ENCODE measurements at places on chromosomes 12 and 14. TPM values are rescaled to one million over a fixed set of nuclear protein-coding genes. Genes with fewer than 3 reads are reported as not detected.

- no peak for DNase-seq
These were observed 651 bp downstream of the PFKM start for GRCh38 chr12:48119834-48120195.

DNA sequence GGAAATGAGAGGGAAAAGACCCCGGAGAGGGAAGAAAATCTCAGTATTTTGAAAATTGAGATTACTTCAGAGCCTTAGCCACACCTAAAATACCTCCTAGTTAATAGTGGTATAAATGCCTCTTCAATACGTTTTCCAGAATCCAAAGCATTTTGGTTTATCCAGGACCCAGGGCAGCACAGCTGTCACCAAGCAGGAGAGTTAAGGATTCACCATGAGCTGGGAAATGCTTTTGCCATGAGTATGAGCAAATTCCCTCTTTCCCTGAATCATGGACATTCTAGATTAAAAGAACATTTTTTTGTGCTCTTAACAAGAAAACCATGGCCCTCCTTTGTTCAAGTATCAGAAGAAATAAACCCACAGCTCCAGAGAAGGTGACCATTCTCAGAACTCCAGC lies 21.8 kb upstream of the RTRAF start:
- no peak for DNase-seq

- DNase-seq, result no peak
These were observed 110.1 kb downstream of the EML5 start for GRCh38 chr14:88682495-88683114.

DIP2B gene
- polyA plus RNA-seq, result 7.4 TPM

- DNase-seq, result no peak
These were observed 90.3 kb downstream of the RFX4 start for GRCh38 chr12:106673141-106673540.

DNA sequence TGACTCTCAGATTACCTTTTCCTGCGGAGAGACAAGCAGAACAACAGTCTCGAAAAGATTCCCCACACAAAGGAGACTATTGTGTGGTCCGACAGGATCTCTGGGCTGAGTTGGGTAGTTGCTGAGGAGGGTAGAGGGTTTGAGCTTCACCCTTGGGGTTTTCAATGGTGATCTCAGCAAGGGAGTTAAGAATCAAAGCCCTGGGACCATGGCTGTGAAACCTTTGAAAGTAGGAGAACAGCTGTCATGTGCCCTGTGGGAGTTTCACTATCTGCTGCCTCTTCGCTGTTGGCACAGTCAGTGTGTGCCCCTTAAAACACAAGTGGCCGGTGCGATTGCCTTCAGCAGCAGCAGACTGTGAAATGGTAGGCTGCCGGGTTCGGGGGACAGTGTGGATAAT lies 14.2 kb upstream of the PLEK2 start:
- no peak for DNase-seq

OR4K2 gene
- polyA plus RNA-seq, result not detected

- DNase-seq, result no peak
These were observed 234.8 kb downstream of the CACNA1C start for GRCh38 chr12:2287589-2287988.

DNA sequence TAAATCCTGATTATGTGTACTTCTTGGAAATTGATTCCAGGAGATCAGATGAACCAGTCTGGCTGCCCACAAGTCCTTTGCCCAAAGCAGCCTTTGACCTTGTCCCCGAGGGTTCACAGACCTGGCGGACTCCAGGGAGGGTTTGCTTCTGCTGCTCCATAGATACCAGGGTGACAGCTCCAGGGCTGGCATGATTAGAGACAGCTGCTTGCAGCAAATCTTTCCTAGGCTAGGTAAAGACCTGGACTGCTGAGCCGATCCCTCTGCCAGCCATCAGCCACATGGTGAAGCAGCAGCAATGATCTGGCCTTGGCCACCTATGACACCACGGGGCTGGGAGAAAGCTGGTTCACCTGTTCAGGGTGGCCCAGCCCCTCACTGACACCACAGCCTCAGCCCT lies 10.1 kb upstream of the TBX5 start:
- no peak for DNase-seq

DNA sequence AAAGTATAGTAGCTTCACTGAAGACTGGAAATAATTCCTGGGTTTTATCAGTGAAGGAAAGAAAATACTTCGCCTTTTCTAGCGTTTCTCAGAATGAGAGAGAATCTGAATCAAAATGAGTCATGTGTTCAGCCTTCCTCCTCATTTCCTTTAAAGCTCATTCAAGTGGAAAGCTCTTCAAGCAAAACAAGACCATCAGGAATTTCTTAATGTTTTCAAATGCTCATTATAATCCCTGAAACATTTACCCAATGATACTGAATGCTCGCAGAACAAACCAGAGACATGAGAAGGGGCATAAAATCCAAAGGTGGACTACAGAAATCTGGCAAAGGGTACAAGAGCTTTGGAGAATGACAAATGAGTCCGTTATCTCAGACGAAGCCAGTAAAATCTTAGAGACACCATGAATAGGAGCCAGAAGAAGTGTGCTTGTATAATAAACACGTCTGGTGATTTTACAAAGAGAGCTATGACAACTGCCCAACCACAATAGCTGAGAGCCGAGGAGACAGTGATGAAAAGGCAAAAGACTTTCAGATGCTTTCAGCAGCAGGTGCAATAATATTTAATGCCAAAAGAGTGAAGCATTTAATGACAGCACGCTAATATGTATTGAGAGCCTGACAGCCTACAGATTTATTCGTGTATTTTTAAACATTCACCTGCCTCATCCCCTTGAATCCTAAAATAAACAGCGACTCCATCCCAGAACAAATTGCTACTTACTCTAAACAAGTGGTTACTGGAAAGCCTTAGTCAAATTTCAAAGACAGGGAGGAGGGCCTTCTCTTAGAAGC lies 19.0 kb downstream of the SPRING1 start:
- no peak for DNase-seq

GRCh38 chr14:102785595-102785963 lies 8.3 kb downstream of the TRAF3 start:
- DNase-seq, result no peak

TAS2R8 gene
- polyA plus RNA-seq, result not detected

DNA sequence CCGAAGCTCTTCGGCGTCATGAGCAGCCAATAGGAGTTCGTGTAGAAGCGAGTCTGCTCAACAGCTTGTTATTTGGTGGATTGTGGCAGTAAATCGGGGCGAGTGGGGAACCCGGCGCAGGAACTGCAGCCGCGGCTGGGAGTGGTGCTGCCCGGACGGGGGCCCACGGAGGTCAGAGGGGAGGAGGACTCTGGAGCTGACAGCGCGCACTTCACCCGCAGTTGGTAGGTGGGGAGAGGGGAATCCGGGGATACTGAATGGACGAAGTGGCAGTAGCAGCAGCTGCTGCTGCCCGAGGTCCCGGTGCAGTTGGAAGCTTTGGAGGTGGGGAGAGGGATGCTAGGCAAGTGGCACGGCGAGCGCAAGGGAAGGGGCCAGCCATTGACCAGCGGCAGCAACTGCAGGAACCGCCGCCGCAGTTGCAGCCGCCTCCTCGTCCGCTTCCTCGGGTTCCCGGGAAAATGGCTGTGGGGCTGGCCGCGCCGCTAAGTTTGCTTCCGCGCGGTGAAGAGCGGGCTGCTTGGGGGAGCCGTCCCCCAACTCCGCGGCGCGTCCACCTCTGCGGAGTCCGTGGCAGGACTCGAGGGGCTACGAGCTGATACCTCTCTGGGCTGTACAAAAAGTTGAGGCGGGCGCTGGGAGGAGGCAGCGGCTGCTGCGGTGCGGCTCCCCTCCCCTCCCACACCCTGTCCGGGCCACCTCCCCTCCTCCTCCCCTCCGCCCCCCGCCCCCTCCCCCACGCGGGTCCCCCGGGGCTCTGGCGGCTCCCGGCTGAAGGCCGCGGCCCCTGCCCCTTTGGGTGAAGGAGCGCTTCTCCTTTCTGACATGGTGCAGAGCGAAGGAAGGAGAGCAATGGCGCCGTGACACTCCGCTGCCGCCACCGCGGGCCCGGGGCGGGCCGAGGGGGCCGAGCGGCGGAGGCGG lies at the start of gene ARID4A:
Gene ARID4A (plus strand): TSS at position 79 of the 924 bp plus-strand sequence. CDS start 1,300 bp downstream, outside the sequence.
- peak; percentile 35 for DNase-seq

DNA sequence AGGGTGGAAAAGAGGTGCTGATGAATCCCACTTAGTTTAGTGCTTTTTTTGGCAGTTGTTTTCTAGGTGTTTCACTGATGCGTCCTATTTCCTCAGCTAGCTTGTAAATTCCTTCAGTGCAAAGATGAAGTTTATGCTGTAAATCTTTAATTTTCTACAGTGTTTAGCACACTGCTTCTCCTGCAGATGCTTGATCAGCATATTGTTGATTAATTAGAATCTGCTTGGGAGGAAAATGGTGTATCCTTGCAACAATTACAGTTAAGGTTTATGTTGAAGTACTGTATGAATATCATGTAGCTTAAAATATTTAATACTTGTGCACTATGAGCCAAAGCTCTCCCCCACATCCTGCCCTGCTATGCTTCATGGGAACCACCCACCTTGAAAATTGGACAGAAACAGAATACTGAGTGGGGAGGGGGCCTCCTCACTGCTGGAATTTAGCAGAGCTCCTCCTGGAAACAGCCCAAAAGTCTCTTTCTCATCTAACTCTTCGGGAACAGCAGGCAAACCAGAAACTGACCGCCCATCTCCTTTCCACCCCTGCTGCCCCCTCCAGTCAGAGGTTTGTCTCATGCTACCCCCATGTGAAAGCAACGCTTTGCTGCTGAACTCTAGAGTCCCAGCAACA lies 20.3 kb upstream of the DHRS4 start:
- DNase-seq, result no peak

GRCh38 chr12:6700646-6701051 lies at the start of gene PIANP:
TSS of gene PIANP (minus strand) at chr12:6700815. CDS start at chr12:6698061, 2,754 bp downstream.
- no peak for DNase-seq

SPX gene
- 1.8 TPM for polyA plus RNA-seq

HOXC12 gene
- polyA plus RNA-seq, result not detected

GRCh38 chr12:42705863-42706262 lies 116.3 kb upstream of the PRICKLE1 start:
- DNase-seq, result peak; percentile 69

GRCh38 chr12:78885466-78885865 lies 20.9 kb downstream of the SYT1 start:
- no peak for DNase-seq

CELA1 gene
- polyA plus RNA-seq, result not detected

CARMIL3 gene
- 0.15 TPM for polyA plus RNA-seq

AKAP5 gene
- polyA plus RNA-seq, result 0.08 TPM

DNA sequence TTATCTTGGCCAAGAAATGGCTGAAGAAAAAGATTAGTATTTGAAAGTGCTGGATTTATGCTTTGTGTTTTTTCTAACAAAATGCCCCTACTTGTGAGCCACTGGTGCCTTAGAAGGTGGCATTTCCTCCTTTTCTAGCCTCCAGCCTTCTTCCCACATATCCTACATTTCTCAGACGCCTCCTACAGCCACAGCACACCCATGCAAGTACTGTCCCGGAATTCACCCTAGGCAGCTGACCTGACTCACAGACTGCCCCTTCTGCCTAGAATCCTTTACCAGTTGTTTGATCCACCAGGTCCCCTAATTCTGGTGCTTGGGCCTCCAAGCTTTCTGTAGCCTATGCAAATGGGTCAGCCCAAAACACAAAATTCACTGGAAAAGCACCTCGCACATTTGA lies 166.0 kb downstream of the FOXN3 start:
- DNase-seq, result no peak

POLE2 gene
- polyA plus RNA-seq, result 0.88 TPM

ADCY4 gene
- 21.9 TPM for polyA plus RNA-seq

GRCh38 chr12:5872745-5873144 lies 72.3 kb downstream of the ANO2 start:
- no peak for DNase-seq

GRCh38 chr12:58701536-58701935 lies 218.8 kb downstream of the LRIG3 start:
- DNase-seq, result no peak

- DNase-seq, result peak; percentile 35
These were observed 68.7 kb downstream of the RGS6 start for GRCh38 chr14:72000907-72001306.

DNA sequence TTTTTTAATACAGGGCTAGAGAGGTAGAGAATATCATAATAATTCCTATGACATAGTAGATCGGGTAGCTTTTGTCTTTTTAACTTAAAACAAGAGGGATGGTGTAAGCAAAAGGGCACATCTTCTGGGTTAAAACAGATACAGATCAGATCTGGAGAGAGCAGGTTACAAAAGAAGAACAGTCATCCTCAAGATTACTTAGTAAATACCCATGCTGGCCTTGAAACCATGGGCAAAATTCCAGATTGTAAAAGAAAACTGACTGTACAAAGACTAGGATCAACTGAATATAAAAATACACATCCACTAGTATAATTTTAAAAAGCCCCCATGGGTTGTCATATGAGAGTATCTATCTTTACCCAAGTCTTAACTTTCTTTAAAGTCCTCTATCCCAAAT lies 76.7 kb downstream of the MED13L start:
- no peak for DNase-seq

- no peak for DNase-seq
These were observed 213.5 kb upstream of the KRR1 start for GRCh38 chr12:75724928-75725312.

DNA sequence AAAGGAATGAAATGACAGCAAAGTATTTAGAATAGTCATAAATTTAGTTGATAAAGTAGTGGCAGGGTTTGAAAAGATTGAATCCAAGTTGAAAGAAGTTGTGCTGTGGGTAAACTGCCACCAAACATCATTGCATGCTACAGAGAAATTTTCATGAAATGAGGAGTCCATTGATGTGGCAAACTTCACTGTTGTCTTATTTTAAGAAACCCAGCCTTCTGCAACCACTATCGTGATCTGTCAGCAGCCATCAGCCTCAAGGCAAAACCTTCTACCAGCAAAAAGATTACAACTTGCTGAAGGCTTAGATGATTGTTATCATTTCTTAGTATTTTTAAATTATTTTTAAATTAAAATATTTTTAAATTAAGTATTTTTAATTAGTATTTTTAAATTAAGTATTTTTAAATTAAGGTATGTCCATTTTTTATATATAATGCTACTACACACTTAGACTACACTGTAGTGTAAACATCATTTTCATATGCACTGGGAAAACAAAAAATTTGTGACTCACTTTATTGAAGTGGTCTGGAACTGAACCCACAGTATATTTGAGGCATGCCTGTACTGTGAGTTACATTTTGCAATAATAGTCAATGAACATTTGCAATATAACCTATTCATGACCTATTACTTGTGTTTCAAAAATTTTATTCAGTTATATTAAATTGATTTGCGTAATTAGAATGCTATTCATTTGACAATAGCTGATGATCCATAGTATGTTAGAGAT lies 67.2 kb upstream of the SYT1 start:
- no peak for DNase-seq

- DNase-seq, result no peak
These were observed 7.5 kb downstream of the FOXG1 start for GRCh38 chr14:28773861-28774691.

DNA sequence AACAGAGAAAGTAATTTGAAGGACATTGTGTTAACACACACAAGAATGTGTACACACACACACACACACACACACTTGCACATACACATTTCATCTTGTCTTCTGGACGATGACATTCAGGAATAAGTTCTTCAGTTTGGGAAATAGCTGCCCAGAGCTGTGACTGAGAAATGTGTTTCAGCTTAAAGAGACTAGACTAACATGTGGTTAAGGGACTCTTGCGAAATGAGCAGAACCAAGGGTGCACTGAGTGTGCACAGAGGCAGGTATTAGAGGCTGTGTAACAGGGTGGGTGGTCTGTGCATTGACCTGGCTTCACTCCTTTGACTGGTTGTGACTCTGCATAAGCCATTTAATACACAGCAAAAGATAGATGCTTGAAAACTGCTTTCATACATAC lies 29.4 kb upstream of the KCNA5 start:
- no peak for DNase-seq

GRCh38 chr12:14403711-14404196 lies 38.3 kb downstream of the ATF7IP start:
- peak; percentile 53 for DNase-seq

LRP1-AS gene
- polyA plus RNA-seq, result not detected
